ENCODE measurements at places on chromosomes 11 and 22.

GRCh38 chr11:69122630-69123431 lies 32.9 kb upstream of the SMIM38 start:
- peaks cover 33% of the 10 kb centered on the region for H3K4me1 ChIP-seq
- peak overlapping the region; percentile 76 for H3K27ac ChIP-seq
- no peaks in the 10 kb centered on the region for H3K27me3 ChIP-seq
- no peaks in the 10 kb centered on the region for H3K36me3 ChIP-seq
- H3K4me3 ChIP-seq: peak overlapping the region; percentile 18

- H3K36me3 ChIP-seq: no peaks in the 10 kb centered on the region
- H3K27me3 ChIP-seq: peaks cover 9% of the 10 kb centered on the region
- no peak for DNase-seq
- no peak overlapping the region for H3K4me3 ChIP-seq
Measured at GRCh38 chr22:22870577-22871404, 16.8 kb upstream of the IGLL5 start.

- H3K36me3 ChIP-seq: no peaks in the 10 kb centered on the region
- H3K27ac ChIP-seq: no peak overlapping the region
Measured at GRCh38 chr22:22578702-22579424, 19.8 kb upstream of the PRAME start.

DNA sequence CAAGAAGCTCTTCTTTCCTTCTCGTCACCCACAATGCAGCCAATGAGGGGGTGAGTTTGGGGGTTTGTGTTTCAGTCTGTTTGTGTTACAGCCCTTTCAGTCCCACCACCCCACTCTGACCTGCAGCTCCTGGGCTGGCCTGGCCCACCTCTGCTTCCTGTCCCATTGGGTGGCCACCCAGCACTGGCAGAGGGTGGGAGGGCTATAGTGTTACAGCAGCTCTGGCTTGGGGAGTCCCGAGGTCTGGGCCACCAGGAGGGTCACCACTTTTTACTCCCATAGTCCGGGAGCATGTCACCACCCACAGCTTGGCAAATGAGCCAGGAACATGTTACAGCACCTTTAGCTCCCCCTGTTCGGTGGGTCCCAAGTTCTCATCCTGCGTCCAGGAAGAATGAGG lies 1.7 kb upstream of the OR10S1 start:
- no peaks in the 10 kb centered on the region for H3K4me1 ChIP-seq
- no peaks in the 10 kb centered on the region for H3K27me3 ChIP-seq
- H3K4me3 ChIP-seq: no peak overlapping the region
- H3K27ac ChIP-seq: no peak overlapping the region
- no peaks in the 10 kb centered on the region for H3K36me3 ChIP-seq
- no peak for DNase-seq

DNA sequence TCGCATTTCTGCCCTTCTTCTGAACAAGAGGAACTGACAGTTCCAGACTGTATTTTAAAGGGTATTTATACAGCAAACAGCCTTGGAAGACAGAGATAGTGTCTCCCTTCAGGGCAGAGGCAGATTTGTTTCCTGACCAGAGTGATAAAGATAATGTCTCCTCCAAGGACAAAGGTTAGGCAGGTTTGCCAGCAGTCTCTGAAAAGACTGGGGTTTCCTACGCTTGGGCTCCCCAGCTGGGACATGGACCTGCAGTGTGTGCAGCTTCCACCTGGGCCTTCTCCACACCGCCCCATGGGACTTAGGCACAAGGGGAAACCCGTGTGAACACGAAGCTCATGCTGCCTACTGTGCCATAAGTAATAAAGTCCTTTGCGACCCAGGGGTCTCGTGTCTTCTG lies 42.1 kb downstream of the RPL27A start:
- DNase-seq: no peak
- H3K4me1 ChIP-seq: peaks cover 39% of the 10 kb centered on the region
- H3K27ac ChIP-seq: no peak overlapping the region
- H3K4me3 ChIP-seq: no peak overlapping the region

DNA sequence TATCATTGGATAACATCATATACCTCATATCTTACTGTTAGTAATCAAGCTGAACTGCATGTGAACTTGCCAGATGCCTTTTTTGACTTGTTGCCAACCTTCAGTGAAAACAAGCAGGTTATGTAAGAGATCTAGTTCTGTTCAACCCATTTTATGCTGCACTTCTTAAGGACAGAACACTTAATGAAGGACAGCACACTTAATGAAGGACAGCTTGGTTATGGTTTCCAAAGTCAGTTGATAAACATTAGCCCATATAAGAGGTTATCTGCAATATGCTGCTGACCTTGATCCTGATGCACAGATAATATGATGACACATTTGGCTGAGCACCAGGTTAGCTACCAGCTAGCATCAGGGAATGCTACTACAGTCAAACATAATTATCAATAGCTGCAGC lies 358.7 kb upstream of the PDGFD start:
- DNase-seq: no peak
- no peaks in the 10 kb centered on the region for H3K27me3 ChIP-seq
- H3K4me1 ChIP-seq: peaks cover 20% of the 10 kb centered on the region
- H3K36me3 ChIP-seq: no peaks in the 10 kb centered on the region
- H3K27ac ChIP-seq: no peak overlapping the region
- H3K4me3 ChIP-seq: no peak overlapping the region

- no peak for DNase-seq
- H3K27ac ChIP-seq: no peak overlapping the region
- H3K36me3 ChIP-seq: no peaks in the 10 kb centered on the region
- H3K4me1 ChIP-seq: no peaks in the 10 kb centered on the region
Measured at GRCh38 chr22:48612077-48612995, 1215.3 kb downstream of the BRD1 start.

- no peaks in the 10 kb centered on the region for H3K4me1 ChIP-seq
- no peak for DNase-seq
- H3K4me3 ChIP-seq: no peak overlapping the region
- no peak overlapping the region for H3K27ac ChIP-seq
- H3K36me3 ChIP-seq: peaks cover 12% of the 10 kb centered on the region
- no peaks in the 10 kb centered on the region for H3K27me3 ChIP-seq
Measured at GRCh38 chr22:20069331-20070042, 10.6 kb upstream of the DGCR8 start.

- H3K36me3 ChIP-seq: no peaks in the 10 kb centered on the region
- no peak overlapping the region for H3K4me3 ChIP-seq
Measured at GRCh38 chr11:103892603-103893002, 143.8 kb upstream of the DDI1 start.

GRCh38 chr11:98300719-98301118 lies 720.0 kb upstream of the CNTN5 start:
- H3K36me3 ChIP-seq: no peaks in the 10 kb centered on the region
- DNase-seq: no peak
- no peak overlapping the region for H3K4me3 ChIP-seq
- no peak overlapping the region for H3K27ac ChIP-seq

GRCh38 chr22:22720201-22720723 lies 75.8 kb downstream of the GGTLC2 start:
- no peak overlapping the region for H3K4me3 ChIP-seq
- DNase-seq: no peak
- H3K27ac ChIP-seq: no peak overlapping the region
- H3K36me3 ChIP-seq: no peaks in the 10 kb centered on the region
- peaks cover 8% of the 10 kb centered on the region for H3K27me3 ChIP-seq
- H3K4me1 ChIP-seq: no peaks in the 10 kb centered on the region

- no peaks in the 10 kb centered on the region for H3K27me3 ChIP-seq
- H3K36me3 ChIP-seq: no peaks in the 10 kb centered on the region
- H3K4me1 ChIP-seq: peaks cover 46% of the 10 kb centered on the region
- DNase-seq: no peak
- H3K4me3 ChIP-seq: peak overlapping the region; percentile 65
- peak overlapping the region; percentile 77 for H3K27ac ChIP-seq
Measured at GRCh38 chr11:128904656-128905344, 13.6 kb downstream of the KCNJ5 start.

DNA sequence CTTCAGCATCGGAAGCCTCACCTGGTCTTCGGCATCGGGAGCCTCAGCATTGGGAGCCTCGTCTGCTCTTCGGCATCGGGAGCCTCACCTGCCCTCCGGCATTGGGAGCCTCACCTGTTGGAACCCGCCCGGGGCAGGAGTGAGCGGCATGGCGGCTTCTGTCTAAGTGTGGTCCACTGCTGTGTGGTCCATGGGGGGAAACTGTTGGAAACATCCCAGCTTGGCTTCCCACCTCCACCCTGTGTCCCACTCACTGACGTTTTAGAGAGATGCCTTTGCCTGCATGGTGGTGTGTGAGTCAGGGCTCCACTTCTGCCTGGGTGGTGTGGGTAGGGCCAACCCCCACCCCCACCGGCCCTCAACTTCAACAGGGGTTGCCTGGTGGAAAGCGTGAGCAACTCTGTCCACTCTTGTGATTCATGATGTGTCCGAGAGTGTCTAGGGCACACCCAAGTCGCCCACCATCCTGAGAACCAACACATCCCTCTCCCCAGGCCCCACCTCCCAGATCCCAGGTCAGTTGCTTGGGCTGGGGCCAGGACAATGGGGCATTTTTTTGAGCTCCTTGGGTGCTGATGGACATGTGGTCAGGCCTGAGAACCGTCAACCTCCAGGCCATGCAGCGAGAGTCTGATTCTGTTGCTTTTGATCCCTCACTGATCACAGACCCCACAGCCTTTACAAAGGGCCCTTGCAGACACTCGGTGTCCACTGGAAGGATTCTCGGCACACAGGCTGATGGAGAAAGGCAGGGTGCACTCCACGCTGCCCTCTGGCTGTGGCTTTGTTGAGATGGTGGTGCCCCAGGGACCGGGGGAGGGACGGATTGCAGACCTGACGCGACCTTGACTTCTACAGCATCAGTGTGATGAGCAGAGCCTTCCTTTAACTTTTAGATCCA lies 406.7 kb downstream of the TBC1D22A start:
- H3K27me3 ChIP-seq: no peaks in the 10 kb centered on the region
- peaks cover 31% of the 10 kb centered on the region for H3K36me3 ChIP-seq
- DNase-seq: peak; percentile 45

DNA sequence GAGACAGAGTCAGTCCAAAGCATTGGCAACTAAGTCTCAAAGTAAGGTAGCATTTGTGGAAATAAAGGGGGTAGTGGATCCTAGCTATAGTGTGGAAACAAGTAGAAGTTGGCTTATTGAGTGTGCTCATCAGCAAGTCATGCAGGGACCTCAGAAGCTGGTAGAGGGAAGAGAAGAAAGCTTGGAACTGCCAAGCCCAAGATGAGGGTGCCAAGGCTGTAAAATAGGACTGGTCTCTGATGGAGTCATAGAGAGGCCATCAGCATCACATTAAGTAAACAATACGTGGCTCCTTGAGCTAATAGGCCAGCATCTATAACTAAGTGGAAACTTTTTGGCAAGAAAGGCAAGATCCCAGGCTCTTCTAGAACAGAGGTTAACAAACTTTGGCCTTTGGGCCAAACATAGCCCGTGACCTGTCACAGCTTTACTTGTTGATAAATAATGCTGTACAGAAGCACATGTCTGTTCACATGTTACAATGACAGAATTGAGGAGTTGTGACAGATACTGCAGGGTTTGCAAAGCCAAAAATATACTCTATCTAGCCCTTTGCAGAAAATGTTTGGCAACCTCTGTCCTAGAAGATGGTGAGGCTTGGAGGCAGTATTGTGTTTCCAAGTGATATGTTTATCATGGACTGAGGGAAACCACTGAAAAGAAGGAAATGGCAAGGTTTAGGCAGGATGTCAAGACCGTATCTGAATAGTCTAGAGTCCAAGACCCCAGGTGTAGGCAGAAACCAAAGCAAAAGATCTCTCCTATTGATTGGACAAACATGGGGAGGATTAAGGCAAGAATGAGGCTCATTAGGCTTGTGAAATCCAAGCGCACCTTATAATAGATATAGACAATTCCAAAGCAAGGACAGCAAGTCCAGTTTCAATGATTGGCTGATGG lies 62.5 kb upstream of the CD44 start:
- no peak overlapping the region for H3K4me3 ChIP-seq
- H3K27me3 ChIP-seq: no peaks in the 10 kb centered on the region
- H3K36me3 ChIP-seq: no peaks in the 10 kb centered on the region
- H3K27ac ChIP-seq: no peak overlapping the region
- H3K4me1 ChIP-seq: peaks cover 8% of the 10 kb centered on the region

- no peaks in the 10 kb centered on the region for H3K27me3 ChIP-seq
- no peak overlapping the region for H3K27ac ChIP-seq
- no peak overlapping the region for H3K4me3 ChIP-seq
- DNase-seq: no peak
- H3K4me1 ChIP-seq: no peaks in the 10 kb centered on the region
- H3K36me3 ChIP-seq: no peaks in the 10 kb centered on the region
Measured at GRCh38 chr11:127598476-127598875, 597.9 kb upstream of the KIRREL3 start.

DNA sequence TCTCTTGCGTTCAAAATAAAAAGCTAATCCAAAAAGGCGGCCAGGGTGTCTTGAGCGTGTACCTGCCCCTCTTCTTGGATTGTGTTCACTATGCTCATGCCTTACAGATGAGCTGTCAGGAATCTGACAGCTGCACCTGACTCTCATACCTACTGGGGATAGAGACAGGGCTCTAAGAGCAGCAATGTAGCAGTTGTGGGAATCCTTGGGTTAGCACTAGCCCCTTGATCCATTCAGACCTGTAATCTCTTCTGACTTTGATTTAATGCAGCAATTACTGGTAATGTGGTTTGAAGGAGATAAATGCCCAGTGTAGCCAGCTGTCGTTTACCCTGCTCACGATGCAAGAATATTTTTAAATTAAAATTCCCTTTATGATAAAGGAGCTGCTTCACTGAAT lies 145.8 kb downstream of the APOL5 start:
- peaks cover 3% of the 10 kb centered on the region for H3K4me1 ChIP-seq
- H3K4me3 ChIP-seq: no peak overlapping the region
- DNase-seq: no peak
- H3K36me3 ChIP-seq: no peaks in the 10 kb centered on the region
- H3K27ac ChIP-seq: no peak overlapping the region
- H3K27me3 ChIP-seq: no peaks in the 10 kb centered on the region

DNA sequence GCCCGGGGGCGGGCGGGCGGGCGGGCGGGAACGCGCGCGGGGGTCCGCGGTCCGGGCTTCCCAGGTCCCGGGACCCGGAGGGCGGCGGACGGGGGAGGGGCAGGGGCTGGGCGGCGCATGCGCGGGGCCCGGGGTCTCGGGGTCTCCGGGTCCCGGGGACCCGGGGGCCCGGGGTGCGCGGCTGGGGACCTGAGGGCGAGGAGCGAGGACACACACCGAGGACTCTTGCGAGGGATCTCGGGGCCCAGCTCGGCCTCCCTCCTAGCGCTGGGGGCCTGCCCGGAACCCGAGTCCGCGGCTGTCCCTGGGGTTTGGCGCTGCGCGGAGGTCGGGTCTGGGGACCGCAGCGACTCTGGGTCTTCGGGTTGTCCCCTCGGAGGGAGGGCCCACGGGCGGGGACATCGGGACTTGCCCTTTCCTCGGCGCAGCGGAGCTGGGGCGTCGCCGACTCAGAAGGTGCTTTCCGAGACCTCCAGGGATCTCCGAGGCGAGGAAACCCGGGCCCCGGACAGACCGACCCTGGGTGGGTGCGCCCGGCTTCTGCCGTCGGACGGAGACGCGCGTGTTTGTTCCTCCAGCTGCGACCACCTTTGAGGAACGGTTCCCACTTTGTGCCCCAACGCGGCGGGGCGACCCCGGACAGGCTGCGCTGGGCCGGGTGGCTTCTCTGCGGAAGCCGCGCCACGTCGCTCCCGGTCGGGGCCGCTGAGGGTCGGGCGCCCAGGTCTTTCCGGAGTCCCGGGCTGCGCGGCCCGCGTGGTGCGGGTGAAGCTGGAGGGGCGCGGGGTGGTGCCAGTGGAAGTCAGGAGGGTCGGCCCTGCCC lies 540 bp downstream of the PPARA start:
- H3K36me3 ChIP-seq: peaks cover 6% of the 10 kb centered on the region
- H3K4me1 ChIP-seq: peaks cover 51% of the 10 kb centered on the region
- DNase-seq: peak; percentile 84
- H3K27ac ChIP-seq: peak overlapping the region; percentile 89

GRCh38 chr11:965206-965775 lies 39.6 kb downstream of the AP2A2 start:
- no peaks in the 10 kb centered on the region for H3K27me3 ChIP-seq
- no peak overlapping the region for H3K4me3 ChIP-seq
- DNase-seq: no peak
- peaks cover 27% of the 10 kb centered on the region for H3K4me1 ChIP-seq
- H3K27ac ChIP-seq: no peak overlapping the region
